ENCODE measurements at places on chromosomes 3 and 15.

GRCh38 chr3:56290374-56290773, 177.9 kb downstream of the ERC2 start:
- DNase-seq, result no peak

DNA sequence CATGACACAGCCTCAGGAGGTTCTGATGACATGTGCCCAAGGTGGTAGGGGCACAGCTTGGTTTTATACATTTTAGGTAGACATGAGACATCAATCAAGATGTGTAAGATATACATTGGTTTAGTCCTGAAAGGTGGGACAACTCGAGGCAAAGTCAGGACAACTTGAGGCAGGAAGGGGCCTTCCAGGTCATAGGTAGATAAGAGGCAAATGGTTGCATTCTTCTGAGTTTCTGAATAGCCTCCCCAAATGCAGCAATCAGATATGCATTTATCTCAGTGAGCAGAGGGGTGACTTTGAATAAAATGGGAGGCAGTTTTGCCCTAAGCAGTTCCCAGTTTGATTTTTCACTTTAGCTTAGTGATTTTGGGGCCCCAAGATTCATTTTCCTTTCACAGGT, 91.6 kb downstream of the CHCHD4 start:
- DNase-seq, result no peak

GRCh38 chr15:64690578-64691296, 84.7 kb downstream of the RBPMS2 start:
- no peak for DNase-seq

- no peak for DNase-seq
These were observed 11.4 kb downstream of the TIPARP start for GRCh38 chr3:156685752-156686151.

GRCh38 chr3:87268646-87269211, 7.7 kb downstream of the POU1F1 start:
- no peak for DNase-seq
